ENCODE measurements at places on chromosomes 5 and 9.
A peak's percentile ranks its signal among the peaks of the same experiment; 100 is the strongest.

- no peak for DNase-seq
Observed at GRCh38 chr9:90999425-91000397, 198.1 kb downstream of the SYK start.

- no peak for DNase-seq
Observed at GRCh38 chr5:123545506-123545905, 33.5 kb downstream of the CSNK1G3 start.

DNA sequence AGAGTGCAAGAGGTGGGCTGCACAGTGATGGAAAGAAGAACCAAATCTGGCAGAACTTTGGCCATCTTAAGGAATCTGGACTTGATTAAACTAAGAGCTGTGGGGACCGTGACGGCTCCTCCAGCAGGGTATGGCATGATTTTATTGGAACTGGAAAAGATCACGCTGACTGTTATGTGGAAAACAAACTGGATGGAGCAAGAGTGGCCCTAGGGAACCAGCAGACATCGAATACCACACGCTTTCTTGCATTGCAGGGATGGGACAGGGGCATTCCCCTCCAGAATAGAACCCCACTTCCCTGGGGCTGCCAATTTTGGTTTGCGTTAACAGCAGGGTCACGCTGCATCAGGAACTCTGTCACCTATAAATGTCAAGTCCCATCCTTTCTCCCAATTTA is 38.8 kb downstream of the INSYN2B start:
- DNase-seq, result no peak

- no peak for DNase-seq
Observed at GRCh38 chr9:109256336-109256735, 64.5 kb downstream of the EPB41L4B start.

DNA sequence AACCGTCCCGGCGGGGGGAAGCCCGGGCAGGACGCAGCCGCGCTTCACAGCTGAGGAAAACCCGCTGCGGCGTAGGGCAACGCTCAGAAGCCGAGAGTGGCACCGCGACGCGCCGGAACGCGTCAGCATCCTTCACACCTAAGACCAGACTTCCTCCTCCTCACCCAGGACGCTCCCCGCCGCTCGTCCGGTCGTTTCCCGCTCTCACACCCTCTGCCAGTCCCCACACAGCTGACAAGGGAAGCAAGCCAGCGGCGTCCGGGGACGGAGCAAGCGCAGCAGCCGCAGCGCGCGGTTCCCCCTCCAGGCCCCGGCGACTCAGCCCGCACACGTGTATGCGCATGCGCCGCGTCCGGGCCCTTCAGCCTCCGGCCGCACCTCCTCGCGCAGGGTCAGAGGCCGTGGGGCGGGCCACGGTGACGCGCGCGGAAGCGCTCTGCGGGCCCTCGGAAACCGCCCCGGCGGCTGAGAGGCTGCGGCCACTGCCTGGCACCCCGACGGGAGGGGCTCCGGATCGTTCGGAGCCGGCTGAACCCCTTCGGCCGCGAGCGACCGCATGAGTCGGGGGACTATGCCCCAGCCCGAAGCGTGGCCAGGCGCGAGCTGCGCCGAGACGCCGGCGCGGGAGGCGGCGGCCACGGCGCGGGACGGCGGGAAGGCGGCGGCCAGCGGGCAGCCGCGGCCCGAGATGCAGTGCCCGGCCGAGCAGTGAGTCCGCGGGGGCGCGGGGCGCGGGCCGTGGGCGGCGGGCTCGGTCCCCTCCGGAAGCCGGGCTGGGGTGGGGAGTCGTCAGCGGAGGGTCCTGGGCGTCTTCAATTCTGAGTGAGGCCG is at the start of gene OTULIN:
Gene OTULIN (plus strand): TSS at position 449 of the 831 bp plus-strand sequence. CDS start 108 bp downstream, at position 557.
- peak; percentile 58 for DNase-seq

- no peak for DNase-seq
Observed at GRCh38 chr9:133354766-133355165, 1.5 kb downstream of the SURF1 start.

DNA sequence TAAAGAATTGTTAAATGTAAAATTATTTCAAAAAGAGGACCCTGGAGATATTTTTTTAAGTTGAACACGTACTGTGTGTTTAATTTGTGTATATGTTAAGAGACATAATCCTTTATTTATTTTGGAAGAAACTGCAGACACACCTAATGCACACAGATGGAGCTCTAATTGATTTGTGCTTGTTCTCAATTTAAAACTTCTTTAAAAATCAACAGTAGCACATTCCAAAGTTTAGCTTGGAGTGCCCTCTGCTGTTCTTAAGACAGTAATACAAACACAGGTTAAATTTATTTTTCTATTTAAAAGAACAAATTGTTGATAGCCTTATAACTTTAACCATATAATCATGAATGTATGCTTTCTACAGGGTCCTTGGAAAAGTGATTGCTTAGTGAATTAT is 277.6 kb upstream of the ADAMTS16 start:
- DNase-seq, result no peak

- DNase-seq, result no peak
Observed at GRCh38 chr5:178208540-178209227, 4.4 kb downstream of the HNRNPAB start.

GRCh38 chr9:68872026-68872501 is 141.8 kb downstream of the PRKACG start:
- DNase-seq, result no peak

DNA sequence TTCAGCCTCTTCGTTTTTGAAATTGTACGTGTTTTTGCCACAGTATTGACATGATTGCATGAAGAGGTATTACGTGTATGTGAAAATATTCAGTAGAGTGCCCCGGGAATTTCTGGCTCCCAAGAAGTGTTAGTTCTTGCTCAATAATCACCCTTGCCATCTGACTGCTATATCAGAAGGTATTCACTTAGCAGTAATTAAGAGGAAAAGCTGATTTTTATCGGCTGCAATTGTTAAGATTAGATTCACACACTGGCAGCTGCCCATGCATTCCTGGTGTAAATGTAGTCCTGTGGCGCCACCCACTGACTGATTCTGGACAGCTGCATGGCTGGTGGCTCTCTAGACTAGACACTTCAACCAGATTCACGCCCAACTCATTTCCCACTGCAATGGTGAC is 440.1 kb upstream of the ADAMTS16 start:
- no peak for DNase-seq

- DNase-seq, result no peak
Observed at GRCh38 chr9:118336250-118336942, 632.2 kb downstream of the TLR4 start.

DNA sequence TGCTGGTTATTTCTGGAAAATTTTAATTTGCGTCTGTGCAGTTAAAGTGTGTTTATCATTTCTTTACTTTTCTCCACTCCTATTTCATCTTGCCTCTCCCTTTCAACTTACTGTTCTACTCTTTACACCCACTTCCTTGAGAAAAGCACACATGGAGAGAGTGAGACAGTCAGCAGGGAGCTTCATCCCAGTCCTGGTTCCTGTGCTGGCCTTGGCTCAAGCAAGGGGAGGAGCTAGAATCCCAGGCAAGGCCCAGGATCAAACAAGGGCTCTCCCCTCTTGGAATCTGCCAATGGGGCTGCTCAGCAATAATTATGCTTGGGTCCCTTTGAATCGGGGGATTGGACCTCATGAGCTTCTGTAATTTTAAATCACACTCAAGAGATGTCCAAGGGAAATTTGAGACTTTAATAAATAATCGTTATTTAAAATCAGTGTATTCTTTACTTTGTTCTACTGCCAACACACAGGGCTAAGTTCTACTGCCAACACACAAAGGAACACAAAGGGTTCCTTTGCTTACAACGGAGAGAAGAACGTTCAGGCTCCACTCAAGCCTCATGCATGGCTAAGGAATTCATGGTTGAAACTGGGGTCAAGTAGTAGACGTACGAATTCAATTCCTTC is 439.3 kb upstream of the DAB2 start:
- no peak for DNase-seq

GRCh38 chr5:164002628-164003027 is 497.2 kb downstream of the MAT2B start:
- DNase-seq, result no peak

GRCh38 chr5:149849966-149850910 is 94.4 kb downstream of the PDE6A start:
- no peak for DNase-seq

DNA sequence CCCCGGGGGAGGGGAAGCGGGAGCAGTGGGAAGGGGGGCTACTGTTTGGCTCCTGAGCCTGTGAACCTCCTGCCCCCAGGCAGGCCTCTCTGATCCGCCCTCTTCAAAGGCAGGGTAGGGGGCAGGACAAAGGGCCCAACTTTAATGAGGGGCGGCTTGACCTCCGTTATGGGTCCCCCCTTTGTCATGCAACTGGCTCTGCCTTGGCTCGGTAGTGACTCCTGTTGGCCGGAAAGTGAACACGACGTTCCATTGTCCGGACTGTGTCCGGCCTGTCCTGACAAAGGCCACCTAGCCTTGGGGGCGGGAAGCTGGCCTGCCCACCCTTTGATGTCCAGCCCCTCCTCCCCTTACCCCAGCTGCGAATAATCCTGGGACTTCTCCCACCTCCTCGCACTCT is 1.3 kb downstream of the CDX1 start:
- DNase-seq, result no peak

- no peak for DNase-seq
Observed at GRCh38 chr5:99936911-99937310, 598.3 kb upstream of the FAM174A start.

- no peak for DNase-seq
Observed at GRCh38 chr5:77492653-77493000, 511 bp upstream of the WDR41 start.

DNA sequence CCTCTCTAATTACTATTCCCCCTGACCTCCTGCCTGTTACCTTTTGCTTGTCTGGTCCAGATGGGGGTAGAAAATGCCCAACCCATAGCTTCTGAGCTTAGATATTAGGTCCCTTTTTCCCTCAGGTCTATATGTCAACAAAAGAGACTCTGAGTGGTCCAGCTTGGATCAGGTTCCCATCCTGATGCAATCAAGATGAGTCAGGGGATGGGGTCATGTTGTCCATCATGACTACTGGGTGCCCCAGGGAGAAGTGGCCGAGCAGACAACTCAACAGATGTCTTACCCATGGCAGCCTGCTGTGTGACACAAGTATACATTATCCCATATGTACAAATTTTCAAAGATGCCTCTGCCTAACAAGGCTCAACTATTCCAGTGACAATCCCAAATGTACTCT is 9.1 kb upstream of the ANKH start:
- DNase-seq, result no peak

DNA sequence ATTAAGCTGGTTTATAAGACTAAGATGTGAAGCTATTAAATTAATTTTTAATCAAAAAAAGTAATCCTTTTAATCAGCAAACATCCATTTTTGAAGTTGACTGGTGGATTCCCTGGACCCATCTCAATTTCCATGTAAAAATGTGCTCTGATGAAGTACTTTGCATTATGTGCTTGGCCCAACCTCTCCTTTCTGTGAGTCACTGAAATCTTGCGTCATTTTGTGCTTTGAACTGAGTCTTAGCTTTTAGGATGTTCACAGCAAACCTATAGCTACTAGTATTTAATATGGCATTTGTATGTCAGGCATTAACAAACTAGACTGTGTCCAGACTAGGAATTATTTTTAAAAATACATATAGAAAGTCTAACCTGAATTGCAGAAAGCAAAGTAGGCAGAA is 55.0 kb upstream of the CDH12 start:
- DNase-seq, result no peak

DNA sequence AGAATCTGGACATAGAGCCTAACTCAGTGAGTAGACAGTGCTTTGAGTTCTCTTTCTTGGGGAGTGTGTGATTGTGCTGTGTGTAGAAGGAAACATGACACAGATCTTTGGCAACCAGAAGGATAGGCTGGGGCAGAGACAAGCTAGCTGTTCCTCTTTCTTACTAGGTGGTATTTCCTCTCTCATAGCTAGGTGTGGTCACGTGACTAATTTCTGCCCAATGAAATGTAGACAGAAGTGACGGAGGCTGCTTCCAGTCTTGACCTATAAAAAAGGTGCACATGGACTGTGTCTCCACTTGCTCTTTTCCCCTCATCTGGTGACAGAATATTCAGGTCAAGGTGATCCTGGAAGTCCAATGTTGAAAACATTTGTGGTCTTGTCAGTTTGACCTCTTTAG is 92.5 kb upstream of the NFIB start:
- no peak for DNase-seq

DNA sequence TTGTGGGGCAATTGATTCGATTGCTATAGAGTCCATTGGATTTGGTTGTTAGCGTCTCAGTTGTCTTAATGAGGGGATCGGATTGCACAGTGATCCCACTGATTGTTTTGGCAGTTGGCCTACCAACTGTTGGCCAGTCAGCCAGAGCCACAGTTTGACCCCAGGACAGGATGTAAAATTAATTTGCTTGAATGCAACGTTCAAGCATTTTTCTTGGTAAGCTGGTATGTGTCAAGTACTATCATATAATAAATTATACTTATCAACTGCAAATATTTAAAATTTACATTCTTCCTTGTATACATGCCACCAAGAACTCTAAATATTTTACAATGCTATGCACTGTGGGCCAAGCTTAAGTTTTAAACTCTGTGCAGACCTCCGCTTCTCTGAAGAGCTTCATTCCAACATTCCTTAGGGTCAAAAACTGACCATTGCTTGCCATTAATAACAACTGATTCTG is 80.4 kb upstream of the OSMR start:
- DNase-seq, result no peak

- DNase-seq, result no peak
Observed at GRCh38 chr5:111735583-111736270, 21.3 kb downstream of the NREP start.

GRCh38 chr9:90127923-90128322 is 514.7 kb downstream of the DIRAS2 start:
- DNase-seq, result no peak

DNA sequence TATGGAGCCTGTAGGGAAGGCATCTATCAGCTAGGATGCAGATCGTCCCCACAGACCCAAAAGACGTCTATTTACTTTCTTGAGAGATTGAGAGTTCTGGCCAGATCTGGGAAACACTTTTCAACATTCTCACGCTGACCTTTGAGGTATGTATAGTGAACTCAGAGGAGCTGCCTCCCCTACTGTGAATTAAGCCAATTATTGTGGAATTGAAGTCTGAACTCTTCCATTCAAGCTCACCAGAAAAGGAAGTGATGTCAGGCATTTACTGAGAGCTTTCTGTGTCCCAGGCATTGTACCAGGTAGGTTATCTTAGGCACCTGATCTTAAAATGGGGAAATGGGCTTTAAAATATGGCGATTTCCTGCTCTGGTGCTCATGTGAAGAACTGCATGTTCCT is 136.5 kb downstream of the SV2C start:
- no peak for DNase-seq

- no peak for DNase-seq
Observed at GRCh38 chr5:32222723-32223470, 48.8 kb upstream of the GOLPH3 start.

All from stimulated activated CD8-positive, alpha-beta memory T cell treated with anti-CD3 and anti-CD28 coated beads, Interleukin-7, amount 100 ng/mL, for 4 hours (primary cell).